ENCODE measurements at places on chromosomes 5 and 9.

DNA sequence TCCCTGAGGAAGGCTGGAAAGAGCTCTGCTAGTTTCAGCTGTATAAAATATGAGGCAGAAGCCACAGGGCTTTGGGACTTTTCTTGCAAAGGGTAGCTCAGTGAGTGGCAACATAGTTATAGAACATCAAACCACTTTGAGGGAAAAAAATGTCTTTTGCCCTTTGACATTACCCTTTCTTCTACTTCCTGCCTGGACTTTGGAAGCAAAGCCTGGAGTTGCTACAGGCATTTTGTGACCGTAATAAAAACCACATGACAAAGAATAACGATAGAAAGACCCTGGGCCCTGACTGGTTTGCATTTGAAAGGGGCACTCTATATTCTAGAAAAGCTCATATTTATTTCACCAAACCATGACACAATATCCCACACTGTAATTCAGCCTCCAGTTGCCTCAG, 440.9 kb downstream of the DIRAS2 start:
- DNase-seq = no peak

GRCh38 chr5:39080597-39081204, 6.5 kb upstream of the RICTOR start:
- DNase-seq = peak; percentile 29

GRCh38 chr5:169258372-169259000, 42.5 kb downstream of the SLIT3 start:
- DNase-seq = no peak

GRCh38 chr5:56816546-56817081, 1.3 kb downstream of the MAP3K1 start:
- DNase-seq = peak; percentile 54

DNA sequence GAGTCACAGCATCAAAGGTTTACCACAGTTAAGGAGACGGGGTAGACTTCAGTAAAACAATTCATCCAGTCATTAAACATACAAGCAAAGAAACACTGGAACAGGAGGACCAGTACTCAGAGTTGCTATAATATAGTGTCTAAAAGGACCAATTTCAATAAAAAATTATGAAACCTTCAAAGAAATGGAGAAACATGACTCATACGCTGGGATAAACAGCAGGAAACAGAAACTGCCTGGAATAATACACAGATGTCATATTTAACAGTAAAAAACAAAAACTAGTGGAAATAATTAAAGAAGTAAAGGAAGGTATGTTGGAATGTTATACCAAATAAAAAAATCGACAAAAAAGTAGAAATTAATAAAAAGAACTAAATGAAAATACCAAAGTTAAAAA, 1075.9 kb downstream of the NR2F1-AS1 start:
- no peak for DNase-seq

DNA sequence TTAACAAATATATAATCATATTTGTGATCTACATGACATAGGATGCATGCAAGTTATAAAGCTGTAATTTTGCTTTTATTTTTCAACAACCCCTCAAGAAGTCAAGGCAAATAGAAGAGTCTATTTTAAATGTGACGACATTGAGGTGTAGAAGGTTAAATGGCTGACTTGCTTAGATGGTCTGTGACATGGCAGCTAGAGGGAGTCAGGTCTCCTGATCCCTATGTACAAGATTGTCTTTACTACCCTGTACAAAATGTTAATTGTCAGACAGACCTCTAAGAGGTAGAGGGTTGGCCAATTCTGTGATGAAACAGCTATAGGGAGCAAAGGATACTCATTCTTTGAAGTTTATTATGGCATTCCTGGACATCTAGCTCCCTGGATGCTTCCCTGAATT, 380.9 kb upstream of the MEF2C start:
- DNase-seq = no peak

- DNase-seq = no peak
Observed at GRCh38 chr5:172733131-172733973, 37.6 kb downstream of the DUSP1 start.

DNA sequence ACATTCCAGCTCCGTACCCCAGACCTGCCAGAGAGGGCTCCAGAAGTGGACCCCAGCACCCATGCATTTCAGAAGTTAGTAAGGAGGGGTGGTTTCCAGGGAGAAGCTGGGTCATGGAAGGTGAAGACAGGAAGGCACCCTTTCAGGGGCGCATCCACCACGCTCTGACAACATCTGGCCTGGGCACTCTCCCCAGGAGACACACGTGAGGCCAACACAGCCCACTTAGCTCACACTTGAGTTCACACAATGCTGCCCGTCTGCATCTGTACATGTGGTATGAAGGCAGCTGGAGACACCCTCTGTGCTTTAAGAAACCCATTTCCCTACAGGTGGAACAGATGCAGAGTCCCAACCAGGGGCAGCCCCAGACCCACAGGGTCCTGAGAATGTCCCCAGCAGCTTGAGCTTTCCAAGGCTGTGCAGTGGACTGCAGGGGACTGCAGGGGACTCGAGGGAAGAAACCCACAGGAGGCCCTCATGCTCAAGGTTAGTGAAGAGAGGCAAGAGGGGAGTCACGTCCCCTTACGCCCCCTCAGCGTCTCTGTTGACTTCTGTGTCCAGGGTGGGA, 326.8 kb upstream of the IRX1 start:
- DNase-seq = no peak

DNA sequence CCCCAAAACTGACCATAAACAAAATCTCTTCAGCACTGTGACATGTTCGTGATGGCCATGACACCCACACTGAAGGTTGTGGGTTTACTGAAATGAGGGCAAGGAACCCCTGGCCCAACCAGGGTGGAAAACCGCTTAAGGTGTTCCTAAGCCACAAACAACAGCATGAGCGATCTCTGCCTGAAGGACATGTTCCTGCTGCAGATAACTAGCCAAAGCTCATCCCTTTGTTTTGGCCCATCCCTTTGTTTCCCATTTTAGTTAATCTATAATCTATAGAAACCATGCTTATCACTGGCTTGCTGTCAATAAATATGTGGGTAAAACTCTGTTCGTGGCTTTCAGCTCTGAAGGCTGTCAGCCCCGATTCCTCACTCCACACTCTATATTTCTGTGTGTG, 21.8 kb upstream of the TUT7 start:
- no peak for DNase-seq

DNA sequence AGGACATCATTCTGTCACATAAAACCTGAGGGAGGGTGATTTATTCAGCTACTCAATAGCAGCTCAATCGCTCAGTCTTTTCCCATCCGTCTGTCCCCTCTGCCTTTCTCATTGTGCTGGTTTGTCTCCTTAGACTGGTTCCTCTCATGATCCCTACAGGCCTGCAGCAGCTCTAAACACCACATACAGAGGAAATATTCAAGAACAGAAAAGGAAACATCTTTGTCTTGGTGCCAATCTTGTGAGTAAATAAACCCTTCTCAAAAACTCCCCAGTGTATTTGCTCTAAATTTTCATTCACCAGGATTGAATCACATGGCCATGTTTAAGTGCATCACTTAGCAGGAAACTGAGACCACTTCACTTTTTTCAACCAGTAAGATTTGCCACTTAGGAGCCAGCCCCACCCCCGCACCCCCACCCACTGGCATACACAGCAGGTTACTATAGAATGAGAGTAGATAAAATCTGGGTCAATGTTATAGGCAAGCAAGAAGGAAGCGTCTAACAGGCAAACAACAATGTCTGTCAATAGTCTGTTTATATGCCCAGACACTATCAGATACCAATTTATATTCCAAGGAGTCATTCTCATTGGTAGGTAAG, 895.5 kb upstream of the DMAC1 start:
- no peak for DNase-seq

- DNase-seq = no peak
Observed at GRCh38 chr9:36135741-36136271, 727 bp upstream of the GLIPR2 start.

DNA sequence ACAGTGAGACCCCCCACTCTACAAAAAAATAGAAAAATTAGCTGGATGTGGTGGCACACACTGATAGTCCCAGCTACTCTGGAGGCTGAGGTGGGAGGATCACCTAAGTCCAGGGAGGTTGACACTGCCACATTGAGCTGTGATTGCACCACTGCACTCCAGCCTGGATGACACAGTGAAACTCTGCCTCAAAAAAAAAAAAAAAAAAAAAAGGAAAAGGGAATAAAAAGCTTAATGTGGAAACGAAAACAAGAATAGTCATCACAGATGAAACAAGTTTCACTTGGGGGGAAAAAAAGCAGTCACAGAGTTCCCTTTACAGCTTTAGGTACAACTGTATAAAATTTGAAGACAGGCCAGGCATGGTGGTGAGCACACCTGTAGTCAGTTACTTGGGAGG, 84.2 kb downstream of the FNBP1 start:
- no peak for DNase-seq

Data from NCI-H526 treated with DMSO at 0.1 percent for 48 hours (cell line).